Hepatocyte (in vitro differentiated cells): ENCODE measurements at places on chromosomes 1 and 21. TPM values are rescaled to one million over a fixed set of nuclear protein-coding genes. Genes with fewer than 3 reads are reported as not detected.

ACKR1 gene
- total RNA-seq, result not detected in 2 replicates

SRGAP2B gene
- 7.1 and 20.7 TPM in 2 replicates for total RNA-seq

ZNF684 gene
- 5.3 and 9.6 TPM in 2 replicates for total RNA-seq

DIRAS3 gene
- total RNA-seq, result 1.9 and 3.0 TPM in 2 replicates

L1TD1 gene
- total RNA-seq, result 0.77 and 1.0 TPM in 2 replicates

PADI2 gene
- total RNA-seq, result 11.3 and 11.7 TPM in 2 replicates

SH2D1B gene
- total RNA-seq, result not detected in 2 replicates

TRPM2 gene
- 0.24 and 0.50 TPM in 2 replicates for total RNA-seq

INSRR gene
- total RNA-seq, result not detected in 2 replicates

DNA sequence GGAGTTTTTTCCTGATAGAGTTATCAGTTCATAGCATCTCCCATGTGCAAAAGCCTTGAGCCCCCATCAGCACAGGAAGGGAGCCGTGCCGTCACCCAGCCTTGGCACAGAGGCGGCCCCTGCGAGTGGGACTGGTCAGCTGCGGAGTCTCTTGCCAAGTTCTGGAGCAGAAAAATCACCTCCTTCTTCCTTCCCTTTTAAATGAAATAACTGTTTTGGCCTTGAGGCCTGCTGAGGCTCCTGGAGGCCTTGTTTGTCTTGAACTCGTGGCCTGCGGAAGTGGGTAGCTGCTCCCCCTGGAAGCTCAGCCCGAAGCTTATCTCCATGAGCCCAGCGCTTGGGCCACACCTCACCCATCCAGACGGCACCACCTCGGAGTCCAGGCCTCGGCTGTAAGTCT lies 145.7 kb upstream of the TMEM51 start:
- no peak overlapping the region for H3K27ac ChIP-seq
- no peaks in the 10 kb centered on the region for H3K36me3 ChIP-seq
- DNase-seq, result no peak
- H3K4me3 ChIP-seq, result no peak overlapping the region

DNA sequence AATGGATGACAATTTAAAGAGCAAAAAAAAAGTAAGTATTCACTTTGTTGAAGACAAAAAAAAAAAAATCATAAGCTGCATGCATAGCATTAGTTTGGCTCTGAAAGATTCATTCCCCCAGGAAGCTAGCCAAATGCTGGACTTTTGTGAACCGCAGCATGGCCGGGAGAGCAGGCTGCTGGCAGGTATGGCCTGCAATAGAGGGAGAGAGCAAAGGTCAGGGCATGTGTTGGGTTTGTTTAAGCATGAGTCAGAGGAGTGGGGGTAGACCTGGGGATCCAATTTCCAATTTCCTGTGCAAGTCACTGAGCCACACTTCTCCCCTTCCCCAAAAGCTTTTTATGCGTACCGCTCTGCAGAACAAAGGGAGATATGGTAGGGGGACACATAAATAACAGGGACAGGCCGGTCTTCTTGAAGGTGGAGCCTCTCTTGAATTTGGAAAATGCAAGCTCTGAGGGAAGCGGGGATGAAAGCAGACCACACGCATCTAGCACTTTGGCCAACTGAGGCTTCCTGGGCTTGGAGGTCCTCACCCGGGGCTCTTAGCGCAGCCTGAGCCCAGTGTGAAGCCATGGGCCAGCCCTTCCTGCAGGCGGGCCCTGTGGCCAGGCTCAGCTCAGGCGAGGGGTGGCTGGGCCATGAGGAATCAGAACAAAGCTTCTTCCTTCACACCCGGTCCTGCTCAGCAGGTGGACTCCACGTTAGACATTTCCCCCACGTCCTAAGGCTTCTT lies 171.1 kb downstream of the TOMM20 start:
- H3K36me3 ChIP-seq, result no peaks in the 10 kb centered on the region
- no peak overlapping the region for H3K4me3 ChIP-seq
- peak; percentile 85 for DNase-seq

DNA sequence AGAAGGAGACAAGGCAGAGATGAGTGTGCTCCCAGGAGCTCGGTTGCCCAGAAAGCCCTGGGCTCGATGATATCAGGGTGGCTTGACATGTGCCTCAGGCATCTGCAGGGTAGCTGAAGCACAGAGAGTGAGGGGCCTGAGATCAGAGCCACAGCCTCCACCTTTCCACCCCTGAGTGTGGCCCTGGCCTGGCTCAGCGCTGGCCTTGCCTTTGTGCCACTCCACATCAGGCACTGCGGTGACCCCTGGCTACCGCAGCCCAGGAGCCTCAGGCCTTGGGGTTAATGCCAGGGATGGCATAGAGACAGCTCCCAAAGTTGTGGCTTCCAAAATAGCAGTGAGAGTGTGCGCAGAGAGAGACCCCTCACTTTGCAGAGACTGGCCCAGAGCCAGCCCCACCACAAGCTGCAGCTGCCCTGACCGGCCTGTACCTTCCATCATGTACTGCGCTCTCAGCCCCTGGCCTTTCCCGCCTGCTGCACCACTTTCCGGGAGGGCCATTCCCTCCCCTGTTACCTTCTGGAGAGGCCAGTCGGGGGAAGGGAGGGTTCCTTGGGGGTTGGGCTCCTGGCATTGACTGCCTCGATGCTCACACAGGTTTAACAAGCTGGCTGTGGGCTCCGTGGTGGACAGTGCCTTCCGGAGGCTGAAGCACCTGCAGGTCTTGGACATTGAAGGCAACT lies 19.5 kb downstream of the PODN start:
- H3K4me1 ChIP-seq, result no peaks in the 10 kb centered on the region
- H3K27me3 ChIP-seq, result no peaks in the 10 kb centered on the region
- H3K27ac ChIP-seq, result no peak overlapping the region
- no peak for DNase-seq
- H3K36me3 ChIP-seq, result no peaks in the 10 kb centered on the region

- no peaks in the 10 kb centered on the region for H3K36me3 ChIP-seq
- DNase-seq, result no peak
- H3K4me3 ChIP-seq, result no peak overlapping the region
- H3K27ac ChIP-seq, result no peak overlapping the region
- no peaks in the 10 kb centered on the region for H3K27me3 ChIP-seq
- peaks cover 19% of the 10 kb centered on the region for H3K4me1 ChIP-seq
Measured at GRCh38 chr1:185598332-185598731, 135.9 kb upstream of the HMCN1 start.

DNA sequence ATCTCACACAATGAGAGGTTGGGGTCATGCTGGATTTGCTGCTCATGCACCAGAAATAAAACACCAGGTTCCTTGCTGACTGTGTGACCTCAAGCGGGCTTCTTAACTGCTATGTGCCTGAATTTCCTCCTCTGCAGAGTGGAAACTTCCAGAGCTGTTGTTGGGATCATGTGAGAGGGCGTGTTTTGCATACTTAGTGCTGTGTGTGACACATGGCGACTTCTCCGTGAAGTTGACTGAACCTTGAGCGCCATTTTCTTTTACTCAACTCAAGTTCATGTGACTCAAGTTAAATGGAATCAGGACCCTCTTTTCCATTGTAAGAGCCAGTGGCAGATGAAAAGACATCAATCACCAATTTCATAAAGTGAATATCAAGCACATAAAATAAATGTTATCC lies 224.0 kb downstream of the KIF26B start:
- H3K36me3 ChIP-seq, result no peaks in the 10 kb centered on the region
- peaks cover 4% of the 10 kb centered on the region for H3K4me1 ChIP-seq
- DNase-seq, result no peak
- no peaks in the 10 kb centered on the region for H3K27me3 ChIP-seq
- H3K27ac ChIP-seq, result no peak overlapping the region
- no peak overlapping the region for H3K4me3 ChIP-seq

GRCh38 chr1:25922056-25922970 lies 16.1 kb upstream of the STMN1 start:
- H3K4me3 ChIP-seq, result peak overlapping the region; percentile 40
- peaks cover 4% of the 10 kb centered on the region for H3K27me3 ChIP-seq
- DNase-seq, result peak; percentile 45

GRCh38 chr1:45395051-45395450 lies 54.8 kb upstream of the MUTYH start:
- H3K4me3 ChIP-seq, result no peak overlapping the region
- H3K36me3 ChIP-seq, result no peaks in the 10 kb centered on the region
- no peak overlapping the region for H3K27ac ChIP-seq
- no peaks in the 10 kb centered on the region for H3K4me1 ChIP-seq
- no peak for DNase-seq

DNA sequence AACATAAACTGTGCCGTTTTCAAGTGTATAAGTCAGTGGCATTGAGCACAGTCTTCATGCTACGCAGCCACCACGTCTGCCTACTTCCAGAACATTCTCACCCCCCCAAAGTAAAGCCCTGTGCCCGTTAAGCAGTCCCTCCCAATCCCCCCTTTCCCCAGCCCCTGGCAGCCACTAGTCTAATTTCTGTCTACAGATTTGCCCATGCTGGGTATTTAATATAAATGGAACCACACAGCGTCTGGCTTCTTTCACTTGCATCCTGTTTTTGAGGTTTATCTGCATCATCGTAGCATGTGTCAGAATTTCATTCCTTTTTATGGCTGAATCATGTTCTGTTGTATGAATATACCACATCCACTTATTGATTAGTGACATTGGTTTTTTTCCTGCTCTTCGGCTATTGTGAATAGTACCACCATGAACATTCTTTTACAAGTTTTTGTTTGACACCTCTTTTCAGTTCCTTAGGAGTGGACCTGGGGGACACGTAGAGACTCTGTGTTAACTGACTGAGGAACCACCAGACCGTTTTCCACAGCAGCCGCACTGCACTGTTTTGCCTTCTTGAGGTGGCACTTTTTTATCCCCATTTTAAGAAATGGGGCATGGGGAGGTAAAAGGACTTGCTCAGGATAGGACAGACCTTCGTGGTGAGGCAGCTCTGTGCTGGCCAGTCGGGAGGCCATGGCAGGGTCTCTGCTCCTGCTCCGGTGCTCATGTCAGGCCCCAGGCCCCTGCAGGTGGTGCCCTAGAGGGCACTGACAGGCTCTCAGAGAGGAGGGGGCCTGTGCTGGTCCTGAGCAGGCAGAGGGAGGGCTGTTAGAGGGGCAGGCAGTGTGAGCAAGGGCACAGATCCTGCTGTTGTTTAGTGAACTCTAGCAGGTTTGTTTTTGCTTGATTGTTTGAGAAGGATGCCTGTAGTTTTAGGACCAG lies 123.8 kb downstream of the PCBP3 start:
- H3K27me3 ChIP-seq, result no peaks in the 10 kb centered on the region
- no peak overlapping the region for H3K27ac ChIP-seq
- no peak overlapping the region for H3K4me3 ChIP-seq
- peaks cover 6% of the 10 kb centered on the region for H3K4me1 ChIP-seq
- DNase-seq, result no peak

DNA sequence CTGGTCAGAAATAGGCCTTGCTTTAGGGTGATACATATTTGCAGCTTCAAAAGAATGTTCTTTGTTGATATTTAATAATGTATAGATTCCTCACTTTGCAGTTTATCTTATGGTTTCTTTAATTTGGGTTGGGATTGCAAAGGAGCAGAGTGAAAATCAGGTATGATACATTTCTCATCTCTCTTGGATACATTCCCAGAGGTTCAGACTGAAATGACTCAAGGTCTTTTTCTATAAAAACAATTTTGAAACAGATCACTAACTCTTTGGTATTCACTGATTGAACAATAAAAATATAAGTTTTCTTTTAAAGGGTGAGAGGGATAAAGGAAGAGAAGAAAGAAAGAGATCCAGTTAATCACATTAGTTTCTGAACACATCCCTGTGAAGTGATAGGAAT lies 606.5 kb upstream of the CAMK1G start:
- H3K27ac ChIP-seq, result no peak overlapping the region
- no peaks in the 10 kb centered on the region for H3K36me3 ChIP-seq
- no peak overlapping the region for H3K4me3 ChIP-seq
- DNase-seq, result no peak

GRCh38 chr1:22636927-22637326 lies 499 bp downstream of the C1QA start:
- H3K27ac ChIP-seq, result no peak overlapping the region
- H3K4me1 ChIP-seq, result no peaks in the 10 kb centered on the region
- DNase-seq, result no peak
- no peaks in the 10 kb centered on the region for H3K36me3 ChIP-seq

DNA sequence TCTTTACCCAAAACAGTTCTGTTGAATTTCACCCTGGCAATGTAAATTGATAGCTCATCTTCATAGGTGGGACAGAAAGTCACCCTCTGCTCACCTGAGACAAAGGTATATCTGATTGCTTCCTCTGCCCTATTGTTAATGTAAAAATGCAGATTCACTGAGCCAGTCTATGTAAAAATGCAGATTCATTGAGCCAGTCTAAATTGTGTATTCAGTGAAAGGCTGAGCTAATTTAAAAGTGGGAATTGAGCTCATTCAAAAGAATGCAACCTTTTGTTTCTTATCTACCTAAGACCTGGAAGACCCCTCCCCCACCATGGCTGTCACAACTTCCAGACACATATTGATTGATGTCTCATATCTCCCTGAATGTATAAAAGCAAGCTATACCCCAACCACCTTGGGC lies 4.8 kb upstream of the MYSM1 start:
- peaks cover 7% of the 10 kb centered on the region for H3K4me1 ChIP-seq
- H3K27me3 ChIP-seq, result no peaks in the 10 kb centered on the region
- no peak overlapping the region for H3K4me3 ChIP-seq
- no peak overlapping the region for H3K27ac ChIP-seq

DNA sequence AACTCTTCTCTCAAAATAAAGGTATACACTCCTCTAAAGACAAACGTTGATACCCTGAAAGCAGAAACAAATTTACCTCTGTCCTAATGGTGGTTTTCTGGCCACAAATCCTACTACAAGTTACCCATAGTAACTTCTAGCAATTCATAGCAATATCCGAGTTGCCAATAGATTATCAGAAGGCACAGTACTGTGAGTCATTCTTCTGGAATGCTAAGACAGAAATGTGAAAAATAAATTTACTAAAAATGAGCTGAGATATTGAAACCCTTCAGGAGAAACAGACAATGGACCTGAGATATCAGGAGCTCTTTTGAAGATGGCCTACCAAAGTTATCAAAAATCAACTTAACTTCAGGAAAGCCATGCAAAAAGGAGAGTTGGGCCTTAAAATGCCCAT lies 715.0 kb upstream of the ADAMTS5 start:
- H3K36me3 ChIP-seq, result no peaks in the 10 kb centered on the region
- H3K27me3 ChIP-seq, result no peaks in the 10 kb centered on the region
- H3K4me1 ChIP-seq, result no peaks in the 10 kb centered on the region
- DNase-seq, result no peak

GRCh38 chr1:3293563-3294080 lies 160.8 kb upstream of the ARHGEF16 start:
- H3K4me1 ChIP-seq, result peaks cover 12% of the 10 kb centered on the region
- H3K27me3 ChIP-seq, result no peaks in the 10 kb centered on the region
- no peak for DNase-seq
- H3K27ac ChIP-seq, result peak overlapping the region; percentile 73

- H3K4me1 ChIP-seq, result no peaks in the 10 kb centered on the region
- no peaks in the 10 kb centered on the region for H3K36me3 ChIP-seq
- no peak for DNase-seq
- H3K27ac ChIP-seq, result no peak overlapping the region
Measured at GRCh38 chr1:240843798-240844197, 231.8 kb upstream of the GREM2 start.

DNA sequence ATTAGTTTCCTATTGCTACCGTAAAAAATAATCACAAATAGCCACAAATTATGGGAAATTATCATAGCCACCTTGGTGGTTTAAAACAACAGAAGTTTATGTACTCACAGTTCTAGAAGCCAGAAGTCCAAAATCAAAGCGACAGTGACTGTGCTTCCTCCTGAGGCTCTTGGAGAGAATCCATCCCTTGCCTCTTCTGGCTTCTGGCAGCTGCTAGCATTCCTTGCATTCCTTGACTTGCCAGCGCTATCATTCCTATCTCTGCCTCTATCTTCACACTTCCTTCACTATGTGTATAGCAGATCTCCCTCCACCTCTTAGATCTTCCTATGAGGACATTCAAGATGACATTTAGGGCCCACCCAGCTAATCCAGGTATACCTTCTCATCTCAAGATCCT lies 180.1 kb upstream of the USP25 start:
- H3K36me3 ChIP-seq, result no peaks in the 10 kb centered on the region
- no peaks in the 10 kb centered on the region for H3K27me3 ChIP-seq
- H3K4me1 ChIP-seq, result no peaks in the 10 kb centered on the region
